ENCODE measurements at places on chromosomes 1 and 21.

DNA sequence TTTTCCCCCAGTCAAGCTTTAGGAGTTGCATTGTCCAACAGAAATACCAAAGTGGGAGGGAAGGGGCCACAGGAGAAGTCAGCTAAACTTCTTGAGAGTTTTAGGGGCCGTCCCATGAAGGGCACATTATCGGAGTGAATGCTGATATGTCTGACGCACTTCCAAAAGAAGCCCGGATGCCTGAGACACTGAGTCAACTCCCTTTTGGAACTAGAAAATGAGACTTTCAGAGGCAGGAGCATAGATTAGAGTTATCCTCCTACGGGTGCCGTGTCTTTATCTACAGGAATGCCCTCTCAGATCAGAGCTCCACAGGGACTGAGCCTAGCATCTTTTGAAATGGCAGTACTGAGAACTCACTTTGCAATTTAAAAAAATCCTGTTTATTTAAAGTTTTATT, 13.1 kb downstream of the ACTN2 start:
- DNase-seq: peak; percentile 18

DNA sequence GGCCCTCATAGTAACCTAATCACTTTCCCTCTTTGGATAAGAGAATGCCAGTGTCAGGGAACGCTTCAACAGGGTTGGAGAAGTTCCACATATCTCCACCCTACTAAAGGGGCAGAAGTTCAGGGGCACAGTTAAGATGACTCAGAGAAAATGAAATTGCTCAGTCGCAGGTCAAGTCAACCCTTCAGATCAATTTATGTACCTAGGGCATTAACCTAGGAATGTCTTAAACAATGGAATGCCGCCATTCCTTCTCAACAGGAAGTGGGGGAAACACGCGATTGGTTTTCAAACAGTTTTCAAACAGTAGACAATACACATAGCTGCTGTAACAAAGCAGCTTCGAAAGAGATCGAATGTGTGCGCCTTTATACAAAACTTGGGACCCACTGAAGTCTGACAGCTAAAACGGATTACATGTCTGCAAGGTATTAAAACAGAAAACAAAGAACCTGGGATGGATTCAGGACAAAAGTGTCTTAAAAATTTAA, 897 bp downstream of the SLC25A24 start:
- peak; percentile 30 for DNase-seq

- DNase-seq: no peak
These were observed 2.0 kb downstream of the RCC1 start for GRCh38 chr1:28507646-28508434.

DNA sequence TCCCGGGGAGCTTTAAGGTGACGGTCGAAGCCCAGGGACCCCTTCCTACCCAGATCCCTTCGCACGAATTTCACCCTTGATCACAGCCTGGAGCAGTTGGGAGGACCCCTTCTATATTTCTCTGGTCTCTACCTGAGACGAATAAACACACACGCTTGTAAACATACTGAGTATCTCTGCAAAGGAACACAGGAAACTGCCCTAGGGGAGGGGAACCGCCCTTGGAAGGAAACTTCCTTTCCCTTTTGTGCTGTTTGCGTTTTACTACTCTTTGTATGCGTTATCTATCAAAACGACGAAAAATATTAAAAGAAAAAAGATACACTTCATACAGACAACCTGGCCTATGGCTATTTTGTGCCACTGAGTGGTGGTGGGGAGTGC, 750 bp downstream of the NECAP2 start:
- peak; percentile 45 for DNase-seq

DNA sequence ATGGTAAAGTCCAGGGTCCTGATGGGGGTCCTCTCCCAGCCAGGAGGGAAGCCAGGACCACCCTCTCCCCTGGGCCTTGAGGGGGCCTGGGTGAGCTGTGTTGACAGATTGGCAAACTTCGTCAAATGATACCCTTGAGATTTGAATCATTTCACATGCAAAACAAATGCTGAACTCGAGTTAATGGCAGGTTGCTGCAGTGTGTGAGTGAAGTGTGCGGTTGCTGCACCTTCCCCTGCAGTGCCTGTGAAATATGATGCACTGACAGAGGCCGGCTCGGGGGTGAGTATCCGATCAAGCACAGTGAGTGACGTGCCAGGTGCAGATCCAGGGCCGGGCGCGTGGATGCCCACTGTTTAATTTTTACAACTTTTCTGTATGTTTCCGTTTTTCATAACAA, 5.7 kb upstream of the KRTAP12-1 start:
- no peak for DNase-seq

DNA sequence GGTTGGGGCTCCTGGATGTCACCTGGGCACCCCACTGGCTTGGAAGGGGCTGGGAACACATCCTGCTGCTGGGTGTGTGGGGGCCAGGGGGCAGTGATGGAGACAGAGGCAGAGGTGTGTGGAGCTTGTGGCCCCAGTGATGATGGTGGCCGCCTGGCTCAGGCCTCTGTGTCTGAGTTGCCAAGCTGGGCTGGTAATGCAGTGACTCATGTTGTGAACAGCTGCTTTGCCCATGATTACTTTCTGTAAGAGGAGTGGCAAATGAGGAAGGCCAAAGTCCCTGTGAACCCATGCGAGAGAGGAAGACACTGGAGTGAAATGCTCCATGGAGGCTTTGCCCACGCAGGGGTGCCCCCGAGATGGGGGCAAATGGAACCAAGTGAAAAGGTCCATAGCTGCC, 86.8 kb downstream of the KCNJ6 start:
- DNase-seq: peak; percentile 26

- DNase-seq: no peak
These were observed 210.6 kb downstream of the KIF26B start for GRCh38 chr1:245365095-245366020.

GRCh38 chr1:65193129-65193695, 45.2 kb downstream of the AK4 start:
- no peak for DNase-seq

GRCh38 chr1:33296082-33296458, 24.8 kb downstream of the A3GALT2 start:
- no peak for DNase-seq

DNA sequence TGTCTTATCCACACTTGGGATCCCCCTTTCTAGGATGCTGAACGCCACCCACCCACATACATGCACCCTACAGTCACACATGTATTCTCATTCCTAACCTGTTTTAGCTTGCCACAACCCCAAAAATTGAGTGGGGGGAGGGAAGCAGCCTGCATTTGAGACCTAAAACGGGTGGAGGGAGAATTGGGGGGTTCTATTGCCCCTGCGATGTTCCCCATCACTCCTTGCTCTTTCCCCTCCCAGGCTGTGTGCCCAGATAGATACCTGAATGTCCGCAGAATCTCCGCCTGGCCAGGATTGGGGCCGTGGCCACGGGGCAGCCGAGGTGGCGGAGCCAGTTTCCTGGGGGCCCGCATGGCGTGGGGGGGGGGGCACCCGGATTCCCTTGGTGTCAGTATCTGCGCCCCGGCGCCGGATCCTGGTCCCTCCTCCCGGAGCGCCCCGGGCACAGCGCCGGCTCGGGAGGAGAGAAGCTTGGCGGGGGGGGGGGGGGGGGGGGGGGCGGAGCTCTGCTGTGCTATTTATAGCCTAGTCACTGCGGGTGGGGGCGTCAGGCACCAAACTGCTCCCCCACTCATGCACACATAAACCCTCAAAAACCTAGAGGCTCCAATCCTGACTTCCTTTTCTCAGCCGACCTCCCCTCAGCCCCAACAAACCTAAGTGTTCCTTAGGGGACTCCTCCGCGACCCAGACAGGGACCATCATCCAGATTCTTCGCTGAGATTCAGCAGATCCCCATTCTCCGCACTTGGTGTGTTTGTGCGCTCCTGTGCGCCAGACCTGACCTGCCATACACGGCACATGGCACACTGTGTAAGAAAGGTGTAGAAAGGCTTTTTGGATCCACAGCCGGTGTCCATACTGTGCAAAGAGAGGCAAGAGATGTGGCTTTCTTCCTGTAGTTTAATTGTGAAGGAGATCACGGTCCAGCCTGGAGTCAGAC, 1.9 kb downstream of the ANKRD34A start:
- no peak for DNase-seq

GRCh38 chr1:56780826-56781225, 38.4 kb downstream of the FYB2 start:
- DNase-seq: no peak

All from fibroblast of villous mesenchyme (primary cell).